ENCODE measurements at places on chromosomes 13 and 19.

DNA sequence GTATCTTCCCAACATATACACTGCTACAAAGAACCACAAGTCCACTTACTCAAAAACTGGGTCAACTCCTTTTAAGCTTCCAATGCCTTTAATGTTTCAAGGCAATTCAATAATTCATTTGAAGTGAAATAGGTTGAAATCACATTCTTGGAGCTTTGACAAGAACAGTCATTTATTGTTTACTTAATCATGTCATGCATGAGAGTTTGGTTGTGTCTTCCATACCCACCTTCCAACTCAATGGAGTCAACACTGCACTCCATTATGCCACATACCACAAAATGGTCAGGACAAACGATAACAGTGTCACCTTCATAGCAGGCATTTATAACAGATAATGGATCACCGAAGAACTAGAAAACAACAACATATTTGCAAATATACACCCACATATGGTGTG is 506.3 kb downstream of the UQCRFS1 start:
- no peak for DNase-seq

DNA sequence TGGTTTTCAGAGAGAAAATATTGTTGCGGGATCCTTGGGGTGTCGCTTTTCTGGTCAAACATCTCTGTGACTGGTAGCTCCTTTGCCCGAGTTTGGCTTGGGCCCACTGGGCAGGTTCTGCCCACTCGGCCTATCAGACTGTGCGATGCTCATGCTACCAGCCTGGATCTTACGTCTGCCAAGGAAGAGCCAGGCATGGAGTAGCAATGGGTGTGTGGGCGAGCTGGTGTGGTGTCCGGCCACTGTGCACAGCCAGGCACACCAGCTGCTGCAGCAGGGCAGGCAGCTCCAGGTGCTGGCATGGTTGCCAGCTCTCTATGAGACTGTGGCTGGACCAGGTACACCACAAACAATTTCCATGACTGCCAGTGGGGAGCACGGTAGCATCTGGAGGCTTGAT is 1351.8 kb upstream of the PCDH20 start:
- DNase-seq, result no peak

DNA sequence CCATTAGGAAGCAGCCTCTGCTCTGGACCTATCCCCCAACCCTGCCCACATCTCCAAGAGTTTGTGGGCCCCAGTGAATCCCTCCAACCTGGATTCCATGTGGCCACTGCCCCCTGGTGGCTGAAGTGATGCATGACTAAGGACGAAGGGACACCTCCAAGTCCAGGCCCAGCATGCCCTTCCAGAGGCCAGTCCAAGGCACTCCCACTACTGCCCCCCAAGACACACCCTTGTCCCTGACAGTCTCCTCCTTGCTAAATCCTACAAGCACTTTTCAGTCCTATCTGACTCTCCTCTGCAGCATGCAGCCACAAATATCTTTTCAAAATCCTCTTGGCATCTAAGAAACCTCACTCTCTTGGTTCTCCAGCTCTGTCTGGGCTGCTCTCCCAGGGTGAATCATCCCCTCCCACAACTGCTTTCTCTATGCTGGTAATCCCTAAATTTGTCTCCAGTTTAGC is 33.0 kb downstream of the DEDD2 start:
- peak; percentile 77 for DNase-seq

DNA sequence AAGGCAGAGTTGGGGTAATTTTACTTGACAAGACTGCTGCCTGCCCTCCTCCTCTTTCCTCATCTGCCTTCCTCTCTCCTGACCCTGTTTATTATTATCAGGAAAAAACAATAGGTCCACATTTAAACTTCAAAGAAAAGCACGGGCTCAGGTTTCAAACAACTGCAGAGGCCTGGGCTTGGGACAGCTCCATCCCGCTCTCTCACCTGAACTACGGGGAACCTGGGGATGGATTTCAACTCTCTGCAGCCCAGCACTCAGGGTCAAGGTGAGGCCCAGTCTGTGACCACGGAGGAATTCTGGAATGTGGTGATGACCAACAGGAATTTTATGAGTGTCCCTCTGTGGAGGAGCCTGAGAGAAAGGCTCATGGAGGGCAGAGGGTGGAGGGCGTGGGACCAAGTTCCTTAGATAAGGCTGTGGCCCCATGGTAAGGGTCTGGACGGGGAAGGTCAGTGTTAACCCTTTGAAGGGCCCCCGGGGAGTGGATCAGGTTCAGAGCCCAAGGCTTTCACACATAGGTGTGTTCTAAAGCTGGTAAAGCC is 220.8 kb upstream of the MAB21L1 start:
- DNase-seq, result no peak

GRCh38 chr19:35740108-35740422 is 2.2 kb downstream of the IGFLR1 start:
- DNase-seq, result no peak

GRCh38 chr13:45623516-45624090 is 8.1 kb upstream of the ERICH6B start:
- DNase-seq, result peak; percentile 10

GRCh38 chr19:55287361-55288079 is 3.7 kb downstream of the BRSK1 start:
- DNase-seq, result no peak

DNA sequence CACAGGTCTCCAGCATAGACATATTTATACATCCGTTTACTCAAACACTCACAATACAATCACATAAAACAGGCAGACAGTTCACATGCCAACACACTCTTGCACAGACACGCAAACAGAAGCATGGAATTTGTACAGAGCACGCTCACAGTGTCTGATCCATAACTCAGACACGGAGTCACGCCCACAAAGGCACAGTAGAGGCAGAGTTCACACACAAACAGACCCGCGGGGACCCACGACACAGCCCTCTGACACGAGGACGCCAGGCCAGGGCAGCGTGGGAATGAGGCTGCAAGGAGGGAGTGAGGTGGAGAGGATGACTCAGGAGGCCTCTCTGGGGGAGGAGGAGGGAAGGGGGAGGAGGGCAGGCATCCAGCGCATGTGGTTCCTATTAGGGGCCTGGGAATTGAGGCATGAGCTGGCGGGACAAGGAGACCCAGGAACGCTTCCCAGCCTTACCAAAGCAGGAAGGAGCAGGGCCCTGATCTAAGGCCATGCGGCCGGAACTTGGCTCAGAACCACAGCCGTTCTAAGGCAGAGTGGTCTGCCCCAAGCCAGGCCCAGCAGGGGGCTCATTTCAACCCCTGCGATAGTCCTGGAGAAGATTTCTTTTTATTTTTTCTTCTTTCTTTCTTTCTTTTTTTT is 9.1 kb upstream of the OLFM2 start:
- DNase-seq, result peak; percentile 99

DNA sequence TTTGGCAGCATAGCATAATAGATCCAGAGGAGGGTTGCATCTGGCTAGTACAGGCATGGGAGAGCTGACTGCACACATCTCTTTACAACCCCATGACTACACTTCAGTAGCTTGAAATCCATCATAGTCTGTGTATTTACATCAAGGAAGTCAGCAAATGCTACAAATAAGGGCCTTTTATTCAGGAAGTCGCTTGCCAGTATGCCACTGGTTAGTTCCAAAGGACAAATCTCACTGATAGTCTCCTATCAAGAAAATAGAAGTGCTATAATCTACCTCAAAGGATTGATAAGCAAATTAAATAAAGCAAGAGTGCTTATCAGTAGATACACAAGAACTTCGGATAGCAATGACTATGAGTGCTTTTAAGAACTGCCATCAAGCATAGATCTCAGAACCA is 112.7 kb downstream of the KLF12 start:
- no peak for DNase-seq

DNA sequence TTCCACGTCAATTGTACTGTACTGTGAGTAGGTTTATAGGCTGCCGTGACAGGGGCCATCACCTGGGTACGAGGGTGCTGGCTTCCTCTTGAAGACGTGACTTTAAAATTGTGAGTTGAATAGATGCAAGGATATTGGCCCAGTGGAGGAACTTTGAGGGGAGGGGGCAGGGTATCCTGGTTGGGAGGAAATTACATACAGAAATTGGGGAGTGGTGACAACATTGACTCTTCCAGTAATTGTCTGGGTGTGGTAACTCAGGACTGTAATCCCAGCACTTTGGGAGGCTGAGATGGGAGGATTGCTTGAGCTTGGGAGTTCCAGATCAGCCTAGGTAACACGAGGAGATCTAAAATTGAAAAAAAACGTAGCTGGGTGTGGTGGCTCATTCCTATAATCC is 30.4 kb downstream of the DPRX start:
- no peak for DNase-seq

- no peak for DNase-seq
Observed at GRCh38 chr19:56347163-56347778, 32.6 kb upstream of the ZSCAN5A start.

DNA sequence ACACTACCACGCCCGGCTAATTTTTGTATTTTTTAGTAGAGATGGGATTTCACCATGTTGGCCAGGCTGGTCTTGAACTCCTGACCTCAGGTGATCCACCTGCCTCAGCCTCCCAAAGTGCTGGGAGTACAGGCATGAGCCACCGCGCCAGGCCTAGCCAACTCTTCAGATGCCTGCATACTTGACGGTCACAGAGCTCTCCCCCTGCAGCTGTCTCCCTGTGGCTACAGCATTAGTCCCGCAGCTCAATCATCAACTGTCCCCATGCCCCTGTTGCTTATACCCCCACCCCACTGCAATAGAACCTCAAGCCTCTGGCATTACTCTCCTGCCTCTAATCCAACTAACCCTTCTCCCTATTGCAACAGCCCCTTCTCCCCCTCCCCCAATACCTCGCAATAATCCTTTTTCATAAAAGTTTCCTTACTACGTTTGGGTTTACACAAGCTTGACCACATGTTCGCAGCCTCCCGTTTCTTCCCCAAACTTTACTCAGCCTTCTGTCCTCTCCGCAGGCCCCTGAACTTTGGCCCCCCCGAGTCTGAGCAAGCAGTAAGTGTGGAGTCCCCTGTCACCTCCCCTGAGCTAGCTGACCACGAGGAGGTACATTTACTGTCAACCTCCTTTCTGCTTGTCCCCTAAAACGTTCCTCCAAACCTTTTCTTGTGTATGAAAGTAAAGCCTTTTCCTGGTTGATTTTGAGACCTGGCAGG is 1.7 kb downstream of the ZNF77 start:
- DNase-seq, result no peak

DNA sequence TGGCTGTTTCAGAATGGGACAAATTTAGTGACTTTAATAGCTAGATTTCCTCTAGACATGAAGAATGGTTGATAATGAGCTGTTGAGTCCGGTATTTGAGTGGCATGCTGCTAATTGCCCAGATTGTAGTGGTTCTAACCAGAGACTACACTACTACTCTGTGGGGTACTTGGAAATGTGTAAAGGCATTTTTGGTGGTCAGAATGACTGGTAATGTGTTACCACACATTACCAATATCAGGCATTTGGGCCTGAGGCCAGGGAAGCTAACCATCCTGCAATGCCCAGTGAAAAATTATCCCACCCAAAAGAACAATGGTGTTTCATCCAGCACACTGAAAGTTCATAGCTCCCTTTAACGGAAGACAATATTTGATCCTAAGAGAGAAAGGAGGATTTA is 17.5 kb upstream of the N4BP2L1 start:
- no peak for DNase-seq

DNA sequence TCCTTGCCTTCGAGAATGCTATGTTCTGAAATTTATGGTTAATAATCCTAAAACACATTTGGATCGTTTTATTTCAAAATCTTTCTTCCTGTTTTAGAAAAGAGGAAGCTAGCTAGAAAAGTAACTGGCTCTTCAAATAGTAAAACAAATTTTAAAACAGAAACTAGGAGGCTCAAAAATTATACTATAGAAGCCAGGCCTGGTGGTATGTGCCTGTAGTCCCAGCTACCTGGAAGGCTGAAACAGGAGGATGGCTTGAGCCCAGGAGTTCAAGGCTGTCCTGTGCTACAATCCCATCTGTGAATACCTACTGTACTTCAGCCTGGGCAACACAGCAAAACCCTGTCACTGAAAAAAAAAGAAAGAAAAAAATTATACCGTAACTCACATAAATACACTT is 57.9 kb downstream of the ELF1 start:
- no peak for DNase-seq

DNA sequence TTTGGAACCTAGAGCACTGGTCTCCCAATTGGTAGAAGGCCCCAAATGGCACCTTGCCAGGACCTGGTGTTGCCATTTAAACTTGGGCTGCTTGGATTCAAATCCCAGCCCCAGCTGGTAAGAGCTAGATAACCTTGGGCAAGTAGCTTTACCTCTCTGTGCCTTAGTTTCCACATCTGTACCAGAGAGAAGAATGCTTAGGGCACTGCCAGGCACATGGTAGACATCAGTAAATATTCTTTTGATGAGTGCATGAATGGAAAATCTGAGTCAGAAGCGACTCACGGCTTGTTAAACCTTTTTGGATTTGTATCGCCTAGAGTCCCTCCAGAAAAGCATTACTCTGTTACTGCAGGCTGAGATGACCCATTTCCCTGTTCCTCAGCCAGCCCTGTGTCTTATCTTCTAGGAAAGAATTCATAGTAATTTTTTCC is 90.9 kb downstream of the SIPA1L3 start:
- DNase-seq, result peak; percentile 86

DNA sequence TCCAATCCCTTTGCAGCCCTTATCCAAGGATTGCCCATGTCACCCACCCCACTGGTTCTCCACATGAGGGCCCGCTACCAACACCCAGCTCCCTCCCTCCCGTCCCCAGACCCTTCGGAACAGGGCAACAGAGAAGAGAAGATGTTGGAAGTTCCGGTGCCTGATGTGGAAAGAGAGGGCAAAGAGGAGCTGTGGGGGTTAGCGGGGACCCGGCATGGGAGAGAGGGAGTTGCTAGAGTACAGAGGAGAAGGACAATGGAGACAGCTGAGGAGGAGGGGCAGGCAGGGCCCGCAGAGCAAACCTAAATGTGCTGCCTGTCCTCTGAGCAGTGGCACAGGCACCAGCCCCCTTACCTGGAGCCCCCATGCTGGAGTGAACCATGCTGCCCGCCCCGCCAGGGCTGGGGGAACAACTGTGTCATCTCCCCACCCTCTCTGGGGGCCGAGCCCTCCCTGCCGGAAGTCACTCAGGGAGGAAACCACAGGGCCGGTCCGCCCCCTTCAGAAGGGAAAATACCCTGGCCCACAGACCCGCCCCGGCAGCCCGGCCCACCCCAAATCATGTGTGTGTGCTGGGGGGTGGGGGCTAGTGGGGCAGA is at the start of gene POU2F2:
Gene POU2F2, minus strand, starts transcription at position 417 of the 599 bp plus-strand sequence. Its CDS starts 35 bp downstream, at position 382.
- DNase-seq, result no peak

GRCh38 chr19:46976845-46977320 is 42.8 kb upstream of the NPAS1 start:
- peak; percentile 57 for DNase-seq

GRCh38 chr13:31998131-31998530 is 33.4 kb upstream of the FRY start:
- no peak for DNase-seq

- DNase-seq, result no peak
Observed at GRCh38 chr13:40165316-40165932, 501.0 kb downstream of the FOXO1 start.

GRCh38 chr13:37069597-37070103 is 10.2 kb upstream of the SUPT20H start:
- no peak for DNase-seq
